ENCODE measurements at places on chromosomes 12 and 14. TPM values are rescaled to one million over a fixed set of nuclear protein-coding genes. Genes with fewer than 3 reads are reported as not detected.
A peak's percentile ranks its signal among the peaks of the same experiment; 100 is the strongest.

The ERC1 gene
- 99.8 TPM for total RNA-seq

The CLBA1 gene
- 5.1 TPM for total RNA-seq

The LRRC10 gene
- total RNA-seq = not detected

The ARHGEF25 gene
- total RNA-seq = 73.0 TPM

The TFCP2 gene
- total RNA-seq = 15.6 TPM

DNA sequence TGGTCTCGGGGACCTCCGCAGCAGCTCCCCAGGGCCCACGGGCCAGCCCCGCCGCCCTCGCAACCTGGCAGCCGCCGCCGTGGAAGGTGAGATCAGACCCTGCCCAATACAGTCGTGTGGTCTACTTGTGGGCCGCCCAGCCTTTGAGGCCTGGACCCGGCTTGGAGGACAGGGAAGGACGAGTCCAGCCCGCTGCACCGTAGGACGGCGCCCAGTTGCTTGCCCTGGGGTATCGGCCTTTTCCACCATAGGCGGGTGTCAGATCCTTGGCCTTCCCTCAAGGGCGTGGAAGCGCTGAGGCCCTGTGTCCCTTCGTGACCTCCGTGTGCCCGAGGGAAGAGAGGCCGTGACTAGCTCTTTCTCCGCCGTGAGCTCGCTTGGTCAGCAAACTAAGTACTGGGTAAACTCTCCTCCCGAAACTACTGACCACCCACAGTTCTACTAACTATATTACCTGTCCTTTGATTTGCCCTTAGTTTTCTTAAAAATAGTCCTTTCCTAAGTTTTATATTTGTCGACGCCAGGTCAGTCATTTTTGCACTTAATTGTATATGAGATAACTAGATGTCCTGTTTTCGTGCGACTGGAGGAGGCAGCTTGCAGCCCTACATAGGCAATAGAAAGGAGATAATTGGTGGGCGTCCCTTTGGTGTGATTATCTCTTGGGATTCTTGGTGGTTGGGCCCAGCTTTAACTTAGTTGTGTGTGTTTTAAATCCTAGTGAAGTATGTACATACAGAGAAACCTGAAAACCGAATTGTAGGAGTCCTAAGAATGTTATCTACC, 757 bp downstream of the SLC25A3 start:
- DNase-seq = peak; percentile 81
- peak overlapping the region; percentile 93 for H3K27ac ChIP-seq
- no peaks in the 10 kb centered on the region for H3K4me1 ChIP-seq
- H3K36me3 ChIP-seq = no peaks in the 10 kb centered on the region
- H3K27me3 ChIP-seq = no peaks in the 10 kb centered on the region

DNA sequence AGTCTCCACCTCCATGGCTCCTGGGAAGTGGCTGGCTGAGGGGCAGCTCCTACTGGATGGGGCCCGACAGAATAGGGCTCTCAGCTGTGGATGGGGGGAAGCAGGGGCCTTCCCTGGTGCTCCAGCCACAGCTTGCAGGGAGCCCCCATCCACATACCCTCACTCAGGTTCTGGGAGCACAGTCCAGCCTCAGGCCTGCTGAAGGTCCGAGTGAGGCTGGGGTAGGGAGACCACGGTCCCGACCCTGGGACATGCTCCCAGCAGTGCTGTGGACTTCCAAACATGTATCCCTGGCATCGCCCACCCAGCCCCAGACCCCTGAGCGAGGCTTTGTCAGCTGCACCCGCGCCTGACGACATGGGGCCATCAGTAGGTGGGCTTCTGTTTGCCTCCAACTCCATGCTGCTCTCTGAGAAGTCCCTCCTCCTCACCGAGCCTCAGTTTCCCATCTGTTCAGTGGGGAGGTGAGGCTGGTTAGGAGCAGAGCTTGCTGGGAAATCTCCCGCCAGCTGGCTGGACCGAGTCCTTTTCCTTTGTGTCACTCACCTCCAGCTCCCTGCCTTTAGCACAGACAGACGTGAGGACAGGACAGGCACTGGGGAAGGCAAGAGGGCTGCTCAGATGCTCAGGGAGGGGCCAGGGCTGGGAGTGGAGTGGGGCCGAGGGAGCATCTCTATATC, 9.1 kb upstream of the ATG101 start:
- no peaks in the 10 kb centered on the region for H3K4me1 ChIP-seq
- no peaks in the 10 kb centered on the region for H3K27me3 ChIP-seq
- DNase-seq = no peak
- H3K36me3 ChIP-seq = peaks cover 2% of the 10 kb centered on the region
- no peak overlapping the region for H3K4me3 ChIP-seq
- no peak overlapping the region for H3K27ac ChIP-seq

GRCh38 chr12:49094160-49094974, at the start of gene DHH:
TSS of gene DHH (minus strand) at chr12:49094801. CDS start at chr12:49094512, 289 bp downstream.
- peaks cover 3% of the 10 kb centered on the region for H3K36me3 ChIP-seq
- no peaks in the 10 kb centered on the region for H3K4me1 ChIP-seq
- peak; percentile 81 for DNase-seq
- H3K27me3 ChIP-seq = no peaks in the 10 kb centered on the region
- H3K27ac ChIP-seq = no peak within 1 kb of the TSS

GRCh38 chr14:88426271-88426670, 40.8 kb downstream of the SPATA7 start:
- H3K27me3 ChIP-seq = no peaks in the 10 kb centered on the region
- no peak overlapping the region for H3K27ac ChIP-seq
- no peak overlapping the region for H3K4me3 ChIP-seq
- H3K36me3 ChIP-seq = no peaks in the 10 kb centered on the region
- H3K4me1 ChIP-seq = no peaks in the 10 kb centered on the region

DNA sequence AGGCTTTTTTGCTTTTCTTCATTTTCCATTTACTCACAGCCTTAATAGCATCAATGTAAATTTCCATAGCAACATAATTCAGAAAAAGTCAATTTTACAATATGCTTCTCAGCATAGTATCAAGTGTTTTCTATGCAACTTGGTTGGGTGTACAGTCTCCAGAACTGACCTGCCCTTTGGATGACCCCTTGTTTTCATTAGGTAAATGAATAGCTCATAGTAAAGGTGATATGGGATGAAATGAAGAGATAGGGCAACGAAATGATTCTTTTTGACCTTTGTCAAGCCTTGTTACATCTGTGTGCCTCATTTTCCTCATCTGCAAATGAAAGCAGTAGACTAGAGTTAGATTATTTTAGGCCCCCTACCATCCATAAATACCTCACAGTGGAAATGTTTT, 1081.0 kb downstream of the TMTC2 start:
- no peak for DNase-seq
- no peak overlapping the region for H3K4me3 ChIP-seq
- no peak overlapping the region for H3K27ac ChIP-seq
- no peaks in the 10 kb centered on the region for H3K4me1 ChIP-seq
- H3K36me3 ChIP-seq = no peaks in the 10 kb centered on the region
- H3K27me3 ChIP-seq = no peaks in the 10 kb centered on the region

GRCh38 chr14:99177046-99177655, 94.8 kb downstream of the BCL11B start:
- H3K4me3 ChIP-seq = no peak overlapping the region
- H3K36me3 ChIP-seq = no peaks in the 10 kb centered on the region
- no peak overlapping the region for H3K27ac ChIP-seq
- DNase-seq = no peak

DNA sequence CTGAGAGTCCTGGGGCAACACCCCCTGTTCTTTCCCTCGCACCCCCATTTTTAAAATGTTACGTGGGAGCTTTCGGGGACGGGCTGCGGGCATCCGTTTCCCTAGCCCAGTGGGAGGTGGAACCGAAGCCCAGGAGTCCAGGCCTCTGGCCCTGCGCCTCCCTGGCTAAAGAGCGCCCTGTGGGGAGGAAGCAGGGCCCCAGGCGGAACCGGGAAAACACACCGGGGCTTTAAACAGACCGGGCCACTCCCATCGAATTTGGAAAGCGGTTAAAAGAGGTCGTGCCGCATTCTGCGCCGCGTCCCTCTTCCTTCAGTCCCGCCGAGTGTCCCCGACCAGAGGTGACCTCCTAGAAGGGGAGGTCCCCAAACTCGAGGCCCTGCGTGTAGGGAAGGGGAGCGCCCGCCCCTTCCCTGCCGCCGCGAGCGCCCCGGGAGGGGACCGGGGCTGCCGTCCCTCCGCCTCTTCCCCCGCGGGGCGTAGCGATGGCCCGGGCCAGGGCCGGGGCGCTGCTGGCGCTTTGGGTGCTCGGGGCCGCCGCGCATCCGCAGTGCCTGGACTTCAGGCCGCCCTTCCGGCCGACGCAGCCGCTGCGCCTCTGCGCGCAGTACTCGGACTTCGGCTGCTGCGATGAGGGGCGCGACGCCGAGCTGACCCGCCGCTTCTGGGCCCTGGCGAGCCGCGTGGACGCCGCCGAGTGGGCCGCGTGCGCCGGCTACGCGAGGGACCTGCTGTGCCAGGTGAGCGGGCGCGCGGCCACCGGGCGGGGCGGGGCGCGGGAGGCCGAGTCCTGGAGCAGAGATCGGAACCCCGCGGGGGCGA, at the start of gene HHIPL1:
TSS of gene HHIPL1 (plus strand) at position 407 of the 822 bp plus-strand sequence. CDS start at position 486, 79 bp downstream.
- DNase-seq = no peak
- H3K27me3 ChIP-seq = no peaks in the 10 kb centered on the region
- H3K4me3 ChIP-seq = peak within 1 kb of the TSS; percentile 6
- no peaks in the 10 kb centered on the region for H3K4me1 ChIP-seq
- no peak within 1 kb of the TSS for H3K27ac ChIP-seq

GRCh38 chr12:91332302-91332701, 149.7 kb upstream of the DCN start:
- H3K27ac ChIP-seq = no peak overlapping the region
- no peaks in the 10 kb centered on the region for H3K27me3 ChIP-seq
- no peak overlapping the region for H3K4me3 ChIP-seq

GRCh38 chr14:51092965-51093364, 1.9 kb downstream of the TRIM9 start:
- no peak overlapping the region for H3K27ac ChIP-seq
- H3K36me3 ChIP-seq = no peaks in the 10 kb centered on the region
- no peak for DNase-seq
- H3K4me1 ChIP-seq = no peaks in the 10 kb centered on the region

All from aorta (tissue), 5 donors.